ENCODE measurements at places on chromosomes 4 and X.

GRCh38 chr4:98394134-98394533 is 132.9 kb downstream of the RAP1GDS1 start:
- no peak for DNase-seq

DNA sequence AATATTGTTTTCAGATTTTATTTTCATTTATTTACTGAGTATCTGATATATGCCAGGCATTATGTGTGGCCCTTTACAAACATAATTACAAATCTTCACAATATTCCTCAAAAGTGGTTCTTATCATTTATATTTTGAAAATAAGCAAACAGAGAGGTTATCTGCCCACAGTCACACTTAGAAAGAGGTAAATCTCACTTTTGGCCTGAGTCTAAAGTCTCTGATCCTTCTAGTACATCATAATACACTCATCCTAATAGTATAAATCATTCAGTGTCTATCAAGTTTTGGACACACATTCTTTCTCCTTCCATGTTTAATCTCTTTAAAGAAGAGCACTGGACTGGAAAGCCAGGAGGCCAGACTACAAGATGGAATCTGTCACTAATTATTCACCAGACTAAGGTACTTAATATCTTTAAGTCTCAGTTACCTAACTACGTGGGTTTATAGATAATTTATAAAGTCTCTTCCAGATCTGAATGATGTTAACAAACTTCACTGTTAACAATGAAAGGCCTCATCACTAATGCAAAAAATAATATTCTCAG is 281.3 kb downstream of the PPP3CA start:
- no peak for DNase-seq

GRCh38 chr4:61782133-61782532 is 582.0 kb downstream of the ADGRL3 start:
- no peak for DNase-seq

DNA sequence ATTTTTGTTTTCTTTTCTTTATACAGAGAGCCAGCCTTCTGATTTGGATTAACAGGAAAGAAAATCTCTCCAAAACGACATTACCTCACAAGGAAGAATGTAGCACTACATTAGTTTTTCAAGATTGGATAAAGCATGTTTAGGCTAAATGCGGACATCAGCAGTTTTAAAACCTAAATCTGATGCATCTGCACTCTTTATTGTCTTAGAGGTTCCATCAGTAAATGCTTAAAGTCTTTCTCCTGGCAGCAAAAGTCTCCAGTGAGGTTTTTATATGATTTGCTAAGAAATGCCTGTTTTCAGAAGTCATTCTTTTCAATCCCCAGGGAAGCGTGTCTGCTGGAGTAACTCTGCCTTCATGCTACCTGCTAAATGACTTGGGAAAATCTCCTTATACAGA is 912.9 kb upstream of the INTU start:
- no peak for DNase-seq

DNA sequence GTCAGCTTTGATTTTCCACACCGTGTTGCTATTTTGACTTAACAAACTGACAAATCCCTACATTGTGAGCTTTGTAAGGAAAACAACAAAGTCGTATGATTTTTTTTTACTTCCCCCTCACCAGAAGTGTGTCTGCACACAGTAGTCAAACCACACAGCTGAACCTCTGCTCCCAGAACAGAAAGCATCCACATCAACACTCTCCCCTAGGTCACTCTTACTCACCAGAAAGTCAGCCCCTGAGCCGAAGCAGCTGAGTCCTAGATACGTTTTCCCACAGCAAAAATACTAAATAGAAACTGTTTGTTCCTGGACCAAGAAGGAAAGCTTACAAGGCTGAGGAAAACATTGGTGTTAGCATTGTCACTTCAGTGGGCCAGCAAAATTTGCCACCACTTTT is 305.7 kb downstream of the DHX15 start:
- no peak for DNase-seq

GRCh38 chr4:76950956-76951671 is 1.6 kb downstream of the SEPTIN11 start:
- DNase-seq = no peak
